GM12864 (cell line): ENCODE measurements at places on chromosomes 5 and 9.

- no peak for DNase-seq
These were observed 91.0 kb upstream of the JAK2 start for GRCh38 chr9:4894076-4894475.

DNA sequence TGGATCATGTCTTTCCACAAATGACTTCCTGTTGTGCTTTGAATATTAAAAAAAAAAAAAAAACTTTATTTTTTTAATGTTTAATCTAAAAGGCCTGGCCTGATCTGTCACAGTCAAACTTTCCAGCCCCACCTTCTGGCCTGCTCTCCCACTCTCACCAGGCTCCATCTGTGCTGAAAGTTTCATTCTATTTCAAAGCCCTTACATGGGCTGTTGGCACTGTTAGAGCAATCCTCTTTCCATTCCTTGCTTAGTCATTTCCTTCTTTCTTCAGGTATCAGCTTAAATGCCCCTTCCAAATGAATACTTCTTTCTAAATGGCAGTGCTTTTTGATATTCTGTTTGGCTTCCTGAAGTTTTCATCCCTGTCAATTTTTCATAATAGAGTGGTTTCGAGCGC, 1104.8 kb upstream of the C9orf72 start:
- DNase-seq: no peak

DNA sequence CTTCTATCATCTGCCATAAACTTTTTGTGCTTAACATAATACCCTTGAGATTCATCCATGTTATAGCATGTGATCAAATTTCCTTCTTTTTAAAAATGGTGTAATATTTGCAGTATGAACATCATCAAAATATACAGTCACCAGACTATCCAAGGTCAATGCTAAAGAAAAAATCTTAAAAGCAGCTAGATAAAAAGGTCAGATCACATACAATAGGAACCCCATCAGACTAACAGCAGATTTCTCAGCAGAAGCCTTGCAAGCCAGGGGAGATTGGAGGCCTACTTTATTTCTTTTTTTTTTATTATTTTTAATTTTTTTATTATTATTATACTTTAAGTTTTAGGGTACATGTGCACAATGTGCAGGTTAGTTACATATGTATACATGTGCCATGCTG, 37.2 kb downstream of the FAM170A start:
- DNase-seq: no peak

DNA sequence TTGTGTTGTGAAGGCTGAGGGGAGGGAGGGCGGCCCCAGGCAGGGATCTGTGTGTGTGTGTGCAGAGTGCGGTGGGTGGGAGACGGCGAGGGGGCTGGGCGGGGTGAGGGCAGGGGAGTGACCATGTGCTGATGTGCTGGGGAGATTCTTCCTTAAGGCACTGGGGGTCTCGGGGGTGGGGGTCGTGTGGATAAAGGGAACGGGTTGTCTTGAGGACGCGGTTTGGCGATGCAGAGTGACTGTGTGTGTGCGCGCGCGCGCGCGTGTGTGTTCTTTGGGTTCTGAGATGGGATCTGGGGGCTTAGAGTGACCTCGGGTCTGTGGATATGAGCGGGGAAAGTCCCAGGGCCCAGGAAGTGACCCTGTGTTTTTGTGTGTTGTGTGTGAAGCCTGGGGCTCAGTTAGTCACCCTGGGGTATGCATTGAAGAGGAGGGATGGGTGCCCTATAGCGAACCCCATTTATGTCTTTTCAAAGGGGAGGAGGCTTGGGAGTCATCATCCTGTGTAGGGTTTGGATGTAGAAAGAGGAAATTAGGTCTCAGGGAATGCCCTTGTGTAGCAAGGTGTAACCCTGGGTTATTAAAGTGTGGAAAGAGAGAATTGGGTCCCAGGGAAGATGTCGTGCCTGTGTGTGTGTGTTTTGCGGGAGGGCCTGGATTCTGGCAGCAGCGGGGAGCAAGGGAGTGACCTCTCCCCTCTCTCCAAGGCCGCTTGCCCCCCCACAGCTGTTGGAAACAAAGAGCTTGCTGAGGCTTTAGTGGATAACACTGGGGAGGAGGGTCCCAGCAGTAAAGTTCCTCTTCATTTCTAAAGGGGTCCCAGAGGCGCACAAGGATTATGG, 1.4 kb downstream of the TMEFF1 start:
- DNase-seq: no peak

DNA sequence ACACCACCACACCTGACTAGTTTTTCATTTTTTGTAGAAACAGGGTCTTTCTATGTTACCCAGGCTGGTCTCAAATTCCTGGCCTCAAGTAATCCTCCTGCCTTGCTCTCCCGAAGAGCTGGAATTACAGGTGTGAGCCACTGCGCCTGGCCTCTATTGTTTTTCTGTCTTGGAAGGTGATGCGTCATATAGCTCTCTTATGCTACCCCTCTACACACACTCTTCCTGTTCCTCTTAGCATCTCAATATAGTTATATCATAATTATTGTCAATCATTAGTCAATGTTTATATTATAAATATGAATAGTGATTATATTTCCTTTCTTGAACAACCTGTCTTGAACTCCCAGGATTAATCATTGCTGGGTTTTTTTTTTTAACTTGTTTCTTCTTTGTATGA, 7.3 kb downstream of the PKD2L2 start:
- no peak for DNase-seq

GRCh38 chr5:56910210-56910965, 992 bp downstream of the SETD9 start:
- DNase-seq: peak; percentile 31

DNA sequence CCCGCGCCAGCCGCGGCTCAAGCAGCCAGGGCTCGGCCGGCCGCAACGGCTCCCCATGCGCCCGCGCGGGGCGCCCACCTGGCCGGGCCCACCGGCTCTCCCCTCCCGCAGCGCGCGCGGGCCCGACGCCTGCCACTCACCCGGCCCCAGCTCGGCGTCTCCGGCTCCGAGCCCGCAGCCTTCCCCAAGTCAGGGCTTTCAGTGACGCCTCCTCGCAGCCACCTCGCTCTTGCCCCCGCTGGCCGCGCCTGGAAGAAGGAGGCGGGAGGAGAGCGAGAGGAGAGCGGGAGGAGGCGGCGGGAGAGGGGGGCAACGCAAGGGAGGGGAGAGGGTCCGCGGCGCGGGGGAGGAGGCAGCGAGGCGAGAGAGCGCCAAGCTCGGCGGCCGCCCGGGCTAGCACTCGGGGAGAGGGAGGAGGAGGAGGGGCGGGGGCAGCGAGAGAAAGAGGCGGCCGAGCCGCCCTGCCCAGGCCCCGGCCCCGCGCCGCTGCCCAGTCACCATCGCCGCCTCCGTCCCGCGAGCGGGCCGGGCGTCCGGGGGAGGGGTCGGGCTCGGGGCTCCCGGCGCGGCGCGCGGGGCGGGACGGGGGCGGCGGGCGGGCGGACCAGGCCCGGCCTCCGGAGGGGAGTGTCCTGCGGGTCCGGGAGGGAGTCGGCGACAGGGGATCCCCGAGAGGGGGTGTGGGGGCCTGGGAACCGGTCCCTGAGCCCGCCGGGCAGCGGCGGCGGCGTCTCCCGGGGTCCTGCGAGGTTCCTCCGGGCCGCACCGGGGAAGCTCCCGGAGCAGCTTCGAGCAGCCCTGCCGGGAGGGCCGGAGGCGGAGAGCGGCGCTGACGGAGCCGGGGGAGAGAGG, at the start of gene LHFPL2:
TSS of gene LHFPL2 (minus strand) at position 414 of the 852 bp plus-strand sequence. CDS start 138,559 bp downstream, outside the sequence.
- no peak for DNase-seq

DNA sequence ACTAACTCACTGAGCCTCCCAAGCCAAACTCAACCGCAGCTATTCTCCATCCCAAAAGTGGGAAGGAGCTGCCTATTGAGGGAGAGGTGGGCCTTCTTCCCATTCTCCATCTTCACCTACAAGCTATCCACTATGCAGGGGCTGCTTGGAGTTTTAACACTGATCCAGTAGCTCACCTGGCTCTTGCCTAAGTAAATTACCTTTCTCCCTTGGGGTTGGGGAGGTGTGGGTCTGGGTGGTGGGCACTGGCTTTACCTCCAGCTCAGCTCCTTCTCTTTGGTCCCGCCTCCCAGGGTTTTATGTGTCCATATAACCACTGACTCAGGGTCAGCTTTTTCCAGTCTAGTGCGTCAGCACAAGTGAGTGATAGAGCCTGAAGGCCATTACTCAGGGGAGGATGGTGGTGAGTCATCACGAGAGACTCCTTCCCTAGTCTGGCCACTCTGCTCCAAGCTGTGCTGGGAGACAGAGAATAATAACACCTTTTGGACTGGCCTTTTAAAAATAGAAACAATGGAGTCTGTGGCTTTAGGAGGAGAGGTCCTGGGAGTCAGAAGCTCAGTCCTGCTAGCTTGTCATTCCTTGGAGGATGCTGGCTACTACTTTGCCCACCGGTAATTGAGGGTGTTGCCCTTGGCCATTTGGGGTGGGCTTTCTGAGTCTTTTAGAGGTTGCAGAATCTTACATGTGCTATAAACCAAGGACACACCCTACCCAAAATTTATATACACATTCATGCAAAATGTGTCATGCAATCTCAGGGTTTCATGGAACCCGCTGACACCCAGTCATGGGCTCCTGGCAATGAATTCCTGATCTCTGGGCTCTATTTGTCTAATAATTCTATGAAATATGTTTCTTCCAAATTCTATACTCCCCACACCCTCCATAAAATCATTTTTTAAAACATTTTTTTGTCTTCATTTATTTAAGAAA, 35.6 kb upstream of the ATP6V1G1 start:
- DNase-seq: no peak

GRCh38 chr5:31131381-31131891, 62.0 kb upstream of the CDH6 start:
- no peak for DNase-seq

DNA sequence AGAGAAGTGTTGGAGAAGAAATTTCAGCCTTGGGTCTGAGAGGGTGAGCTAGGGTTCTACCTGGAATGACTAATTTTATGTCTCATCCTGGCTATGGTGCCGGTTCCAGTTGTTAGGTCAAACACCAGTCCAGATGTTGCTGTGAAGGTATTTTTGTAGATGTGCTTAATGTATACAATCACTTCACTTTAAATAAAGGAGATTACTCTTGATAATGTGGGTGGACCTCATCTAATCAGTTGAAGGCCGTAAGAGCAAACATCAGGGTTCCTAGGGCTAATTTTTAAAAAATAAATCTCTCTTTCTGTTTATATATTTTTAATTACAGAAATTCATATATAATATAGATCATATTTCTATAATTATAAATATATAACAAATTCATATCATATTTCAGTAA, 90.5 kb upstream of the GDNF start:
- DNase-seq: no peak

DNA sequence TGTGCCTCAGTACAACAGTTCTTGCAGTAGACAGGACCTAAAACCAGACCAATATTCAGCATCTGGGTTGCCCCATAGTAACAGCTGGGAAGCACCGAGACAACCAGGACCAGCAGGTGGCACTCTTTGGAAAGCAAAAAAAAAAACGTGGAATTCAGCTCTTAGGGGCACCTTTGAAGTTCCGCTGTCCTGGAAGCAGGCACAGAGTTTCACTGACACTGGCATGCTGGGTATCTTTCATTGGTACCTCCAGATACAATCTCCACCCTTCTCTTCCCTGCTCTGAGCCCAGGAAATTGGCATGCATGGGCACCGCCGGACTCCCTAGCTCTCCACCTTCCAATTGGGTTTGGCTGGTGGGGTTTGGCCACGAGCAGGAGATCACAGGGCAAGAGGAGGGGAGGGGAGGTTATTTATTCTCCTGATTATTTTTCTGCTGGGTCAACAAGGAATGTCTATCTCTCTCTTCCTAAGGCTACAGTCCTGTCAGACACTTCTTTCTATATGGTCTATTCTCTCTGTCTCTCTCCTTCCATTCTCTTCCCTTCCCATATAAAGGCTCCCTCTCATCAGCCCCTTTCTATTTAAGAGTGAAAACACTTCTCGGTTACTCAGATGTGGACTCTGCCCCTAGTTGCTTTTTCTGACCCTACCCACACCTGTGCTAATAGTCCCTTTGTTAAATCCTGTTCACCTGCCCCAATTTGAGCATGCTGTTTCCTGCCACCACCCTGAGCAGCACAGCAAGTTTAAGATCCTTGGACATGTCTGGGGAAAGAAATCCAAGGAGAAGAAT, 1.9 kb upstream of the IDNK start:
- DNase-seq: no peak

DNA sequence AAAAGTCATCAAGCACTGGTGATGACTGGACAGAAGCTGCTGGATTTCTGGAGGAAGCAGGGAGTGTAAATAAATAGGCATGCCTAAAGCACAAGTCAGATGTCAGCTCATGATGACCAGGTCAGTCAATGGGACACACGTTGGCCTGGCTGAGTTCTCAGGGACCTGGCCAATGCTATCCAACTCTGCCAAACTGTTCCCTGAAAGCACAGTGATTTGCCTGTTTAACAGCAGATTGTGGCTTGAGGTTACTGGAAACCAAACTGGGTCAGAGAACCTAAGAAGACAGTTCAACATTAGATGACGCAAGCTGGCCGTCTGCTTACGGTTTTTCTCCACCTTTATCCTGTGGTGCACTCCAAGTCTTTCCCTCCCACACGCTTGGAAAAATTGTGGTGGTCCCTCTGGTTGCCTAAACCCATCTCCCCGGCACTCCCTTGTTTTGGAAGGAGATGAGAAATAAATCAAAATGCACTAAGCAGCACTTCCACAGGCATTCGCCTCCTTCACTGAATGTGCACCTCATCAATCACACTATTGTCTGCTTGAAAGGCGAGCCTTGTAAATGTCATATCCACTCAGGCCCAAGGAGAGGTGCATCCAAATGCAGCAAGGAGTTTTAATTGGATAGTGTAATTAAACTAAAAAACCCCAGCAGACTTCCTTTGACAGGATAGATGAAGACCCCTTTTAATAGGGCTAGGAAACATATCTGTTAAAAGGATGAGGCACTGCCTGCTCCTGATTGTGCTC, 199.4 kb downstream of the GAPVD1 start:
- DNase-seq: no peak

- no peak for DNase-seq
These were observed 91.1 kb downstream of the MRPS27 start for GRCh38 chr5:72228960-72229359.

GRCh38 chr9:71765693-71766092, 2.6 kb downstream of the CEMIP2 start:
- no peak for DNase-seq

DNA sequence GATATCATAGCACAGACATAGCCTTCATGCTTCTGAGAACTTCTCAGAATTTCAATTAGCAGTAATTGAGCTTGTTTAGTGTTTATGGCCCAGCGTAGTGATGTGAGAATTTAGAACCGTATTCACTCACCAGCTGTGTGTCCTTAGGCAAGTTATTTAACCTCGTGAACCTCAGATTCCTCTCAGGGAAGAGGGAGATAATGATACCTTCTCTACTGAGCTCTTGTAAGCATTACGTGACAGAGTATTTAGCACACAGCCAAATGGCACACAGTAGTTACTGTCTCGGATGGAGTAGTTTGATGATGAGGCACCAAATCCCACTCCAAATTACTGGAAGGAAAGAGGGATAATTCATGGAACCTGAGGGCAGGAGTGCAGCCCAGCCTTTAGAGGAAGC, 429.3 kb downstream of the CCDC171 start:
- no peak for DNase-seq

GRCh38 chr5:112895682-112896081, 26.3 kb downstream of the REEP5 start:
- no peak for DNase-seq

GRCh38 chr9:32787816-32788215, 4.5 kb downstream of the TMEM215 start:
- no peak for DNase-seq
